AG20443 (cell line): ENCODE measurements at places on chromosomes 6 and 20.

GRCh38 chr6:24879351-24879750, 56.4 kb downstream of the RIPOR2 start:
- DNase-seq: peak; percentile 43

GRCh38 chr6:17169291-17169690, 67.4 kb downstream of the STMND1 start:
- DNase-seq: no peak

DNA sequence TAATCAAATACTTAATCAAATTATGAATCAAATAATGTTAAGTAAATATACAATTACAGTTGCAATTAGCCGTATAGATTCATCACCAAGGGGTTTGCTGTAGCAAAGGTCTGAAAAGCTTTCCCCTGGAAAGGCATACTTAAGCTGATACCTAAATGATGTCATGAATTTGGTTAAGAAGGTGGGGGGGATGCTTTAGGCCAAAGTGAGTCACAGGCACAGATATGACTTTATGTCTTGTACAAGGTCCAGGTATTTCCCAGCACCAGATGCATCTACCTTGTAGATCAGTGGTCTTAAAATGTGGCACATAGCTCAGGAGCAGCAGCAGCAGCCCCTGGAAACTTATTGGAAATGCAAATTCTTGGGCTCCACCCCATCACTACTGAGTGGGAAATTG, 557.3 kb upstream of the CDH4 start:
- DNase-seq: no peak

GRCh38 chr6:52815167-52816092, 11.8 kb upstream of the GSTA1 start:
- DNase-seq: peak; percentile 81

DNA sequence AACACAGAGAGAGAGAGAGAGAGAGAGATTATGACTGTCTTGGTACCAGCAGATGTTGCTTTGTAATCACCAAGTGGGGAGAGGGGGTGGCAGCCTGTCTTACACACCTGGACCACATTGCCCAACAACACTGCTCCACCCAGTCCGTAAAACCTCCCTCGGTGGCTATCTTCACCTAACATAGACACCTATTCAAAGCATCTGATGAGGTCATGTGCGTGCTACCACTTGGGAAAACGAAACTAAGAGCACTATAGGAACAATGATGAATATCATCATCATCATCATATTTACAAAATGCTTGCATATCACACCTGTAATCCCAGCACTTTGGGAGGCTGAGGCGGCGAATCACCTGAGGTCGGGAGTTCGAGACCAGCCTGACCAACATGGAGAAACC, 24.1 kb upstream of the SALL4 start:
- DNase-seq: no peak

DNA sequence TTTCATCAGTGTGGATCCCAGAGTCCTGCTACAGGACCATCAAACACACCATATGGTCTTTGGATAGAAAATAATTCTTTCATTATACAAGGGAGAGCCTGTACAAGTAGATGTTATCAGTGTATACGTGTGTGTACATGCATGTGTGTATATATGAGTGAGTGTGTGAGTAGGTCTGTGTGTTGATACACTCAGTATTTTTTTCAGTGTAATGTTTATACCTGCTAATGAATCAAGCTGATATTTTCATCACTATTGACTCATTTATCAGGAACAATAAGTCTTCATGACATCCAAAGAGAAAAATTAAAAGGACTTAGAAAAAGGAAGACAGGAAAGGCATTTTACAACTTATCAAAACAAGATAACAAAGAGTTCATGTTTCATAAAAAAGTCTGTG, 66.5 kb downstream of the EPM2A start:
- no peak for DNase-seq

DNA sequence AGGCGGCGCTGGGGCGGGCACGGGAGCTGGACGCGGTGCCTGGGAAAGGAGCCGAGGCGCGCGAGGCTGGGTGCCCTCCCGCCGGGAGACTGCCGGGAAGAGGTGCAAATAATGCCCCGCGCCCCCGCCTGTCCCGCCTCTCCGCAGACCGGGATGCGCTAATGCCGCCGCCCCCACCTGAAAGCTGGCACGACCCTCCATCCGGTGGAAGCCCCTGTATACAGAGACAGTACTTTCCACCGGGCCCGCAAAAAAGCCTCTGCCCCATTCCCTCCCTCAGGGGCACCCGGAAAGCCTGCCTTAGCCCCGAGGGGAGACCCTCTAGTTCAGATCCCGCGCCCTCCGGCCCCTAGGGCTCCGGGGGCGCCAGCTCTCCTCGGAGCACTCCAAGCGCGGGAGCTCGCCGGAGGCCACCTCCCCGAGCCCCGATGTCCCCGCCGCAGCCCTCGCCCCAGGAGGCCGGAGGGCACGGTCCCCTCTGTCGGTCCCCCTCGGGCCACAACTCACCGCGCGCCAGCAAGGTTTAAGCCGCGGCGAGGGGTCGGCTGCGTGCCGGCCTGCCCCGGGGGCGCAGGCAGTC, 1.2 kb downstream of the GRM4 start:
- no peak for DNase-seq
